ENCODE measurements at places on chromosomes 11 and 22.
A peak's percentile ranks its signal among the peaks of the same experiment; 100 is the strongest.

- no peak for DNase-seq
These were observed 205.0 kb downstream of the CWF19L2 start for GRCh38 chr11:107252429-107253161.

- no peak for DNase-seq
These were observed 156.4 kb downstream of the FAM181B start for GRCh38 chr11:82577246-82577645.

DNA sequence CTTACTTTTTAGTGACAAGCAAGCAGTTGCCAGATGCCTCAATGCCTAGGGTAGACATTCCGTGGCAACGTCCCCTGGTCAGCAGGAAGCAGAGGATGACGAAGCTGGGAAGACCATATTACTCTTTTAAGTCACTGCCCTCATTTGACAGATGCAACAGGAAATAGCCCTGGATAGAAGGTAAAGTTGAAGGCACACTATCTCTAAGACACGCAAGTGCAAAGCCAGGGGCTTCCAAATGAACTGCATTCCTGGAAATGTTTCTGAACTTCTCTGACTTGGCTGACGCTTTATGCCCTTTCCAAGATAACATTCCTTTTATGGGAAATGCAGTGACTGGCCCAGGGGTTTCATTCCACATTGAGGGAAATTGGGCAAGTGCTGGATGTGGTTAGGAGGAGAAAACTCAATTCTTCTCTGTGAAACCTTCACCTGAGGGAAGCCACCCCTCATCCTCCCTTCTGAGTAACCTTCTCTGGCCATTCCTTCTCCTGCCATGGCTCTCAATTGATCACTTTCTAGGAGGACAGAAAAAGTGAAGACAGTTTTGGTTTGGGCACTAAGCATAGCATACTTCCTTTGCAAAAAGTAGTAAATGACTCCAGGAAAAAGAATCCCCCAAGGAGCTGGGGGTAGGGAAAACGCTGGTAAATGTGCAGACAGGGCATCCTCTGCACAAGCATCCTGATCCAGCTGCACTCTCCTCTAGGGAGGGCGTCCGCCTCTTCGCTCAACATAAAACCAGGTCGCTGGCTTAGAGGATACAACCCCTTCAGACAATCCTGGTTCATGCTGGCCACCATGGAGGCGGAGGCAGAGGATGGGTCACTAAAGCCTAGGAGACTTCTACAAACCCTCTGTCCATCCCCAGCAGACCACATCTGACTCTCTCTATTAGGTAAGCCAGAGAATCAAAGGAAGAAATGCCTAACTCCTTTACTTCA, 14.5 kb downstream of the PCSK7 start:
- no peak for DNase-seq

DNA sequence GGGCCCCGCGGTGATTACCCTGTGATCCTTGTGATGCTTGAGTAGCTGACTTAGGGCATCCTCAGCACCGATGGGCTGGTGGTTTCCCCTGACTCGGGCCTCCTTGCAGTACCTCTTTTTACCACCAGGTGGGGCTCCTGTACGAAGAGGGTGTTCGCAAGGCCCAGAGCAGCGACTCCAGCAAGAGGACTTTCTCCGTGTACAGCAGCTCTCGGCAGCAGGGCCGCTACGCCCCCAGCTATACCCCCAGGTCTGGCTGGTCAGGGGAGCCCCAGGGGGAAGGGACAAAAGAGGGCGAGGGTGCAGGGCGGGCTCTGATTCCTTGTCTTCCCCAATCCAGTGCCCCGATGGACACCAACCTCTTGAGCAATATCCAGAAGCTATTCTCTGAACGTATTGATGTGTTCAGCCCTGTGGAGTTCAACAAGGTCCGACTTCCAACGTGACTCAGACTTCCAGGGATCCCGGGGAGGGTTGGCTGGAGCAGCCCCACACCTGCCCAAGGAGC, 1.3 kb upstream of the TM7SF2 start:
- peak; percentile 81 for DNase-seq

DNA sequence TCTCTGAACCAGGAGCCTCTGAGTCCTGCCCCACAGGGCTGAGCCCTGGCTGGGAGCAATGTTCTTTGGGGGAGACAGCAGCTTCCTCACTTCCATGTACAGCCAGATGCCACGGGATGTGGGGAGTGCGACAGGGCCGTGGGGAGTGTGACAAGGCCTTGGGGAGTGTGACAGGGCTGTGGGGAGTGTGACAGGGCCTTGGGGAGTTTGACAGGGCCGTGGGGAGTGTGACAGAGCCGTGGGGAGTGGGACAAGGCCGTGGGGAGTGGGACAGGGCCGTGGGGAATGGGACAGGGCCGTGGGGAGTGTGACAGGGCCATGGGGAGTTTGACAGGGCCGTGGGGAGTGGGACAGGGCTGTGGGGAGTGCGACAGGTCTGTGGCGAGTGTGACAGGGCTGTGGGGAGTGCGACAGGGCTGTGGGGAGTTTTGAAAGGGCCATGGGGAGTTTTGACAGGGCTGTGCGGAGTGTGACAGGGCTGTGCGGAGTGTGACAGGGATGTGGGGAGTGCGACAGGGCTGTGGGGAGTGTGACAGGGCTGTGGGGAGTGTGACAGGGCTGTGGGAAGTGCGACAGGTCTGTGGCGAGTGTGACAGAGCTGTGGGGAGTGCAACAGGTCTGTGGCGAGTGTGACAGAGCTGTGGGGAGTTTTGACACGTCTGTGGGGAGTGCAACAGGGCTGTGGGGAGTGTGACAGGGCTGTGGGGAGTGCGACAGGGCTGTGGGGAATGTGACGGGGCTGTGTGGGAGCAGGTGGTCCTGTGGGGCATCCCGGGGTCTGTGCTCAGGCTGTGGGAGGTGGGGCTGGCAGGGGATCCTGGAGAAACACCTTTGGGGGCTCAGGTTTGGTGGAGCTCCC, 6.6 kb upstream of the KRTAP5-6 start:
- DNase-seq: no peak

- DNase-seq: no peak
These were observed 78.2 kb downstream of the KCNC1 start for GRCh38 chr11:17812865-17813187.

DNA sequence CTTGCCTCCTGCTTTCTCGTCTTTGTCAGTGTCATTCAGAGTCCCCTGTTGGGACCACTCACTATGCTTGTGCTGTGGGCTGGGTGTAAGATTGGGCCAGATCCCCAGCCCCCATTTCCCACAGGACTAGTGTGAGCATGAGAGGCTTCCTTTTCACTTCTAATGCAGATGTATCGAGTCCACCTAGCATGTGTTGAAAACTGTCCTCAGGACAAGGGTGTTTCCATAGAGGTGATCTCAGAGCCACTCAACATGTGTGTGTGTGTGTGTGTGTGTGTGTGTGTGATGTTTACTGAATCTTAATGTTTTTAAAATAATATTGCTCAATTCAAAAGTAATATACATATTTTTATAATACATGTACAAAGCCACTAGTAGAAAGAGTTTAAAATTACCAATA, 11.4 kb upstream of the CD44 start:
- no peak for DNase-seq

DNA sequence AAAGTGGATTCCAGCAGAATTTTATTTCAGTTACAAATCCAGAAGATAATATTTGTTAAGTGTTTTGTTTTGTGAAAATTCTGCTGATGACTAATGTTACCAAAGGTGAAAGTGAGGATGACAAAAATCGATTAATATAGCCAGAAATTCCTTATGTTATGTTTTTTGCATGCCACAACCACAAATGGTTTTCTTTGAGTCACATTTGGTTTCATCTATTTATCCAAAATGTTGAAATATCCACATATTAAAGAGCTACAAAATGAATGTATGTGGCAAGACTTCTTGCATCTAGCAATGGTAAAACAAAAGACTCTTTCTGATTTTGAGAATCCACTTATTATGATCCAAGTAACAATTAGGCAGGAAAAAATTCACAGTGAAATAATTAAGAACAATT, 150.1 kb upstream of the LRRC4C start:
- no peak for DNase-seq

- no peak for DNase-seq
These were observed 1.3 kb downstream of the ABTB2 start for GRCh38 chr11:34356576-34356912.

DNA sequence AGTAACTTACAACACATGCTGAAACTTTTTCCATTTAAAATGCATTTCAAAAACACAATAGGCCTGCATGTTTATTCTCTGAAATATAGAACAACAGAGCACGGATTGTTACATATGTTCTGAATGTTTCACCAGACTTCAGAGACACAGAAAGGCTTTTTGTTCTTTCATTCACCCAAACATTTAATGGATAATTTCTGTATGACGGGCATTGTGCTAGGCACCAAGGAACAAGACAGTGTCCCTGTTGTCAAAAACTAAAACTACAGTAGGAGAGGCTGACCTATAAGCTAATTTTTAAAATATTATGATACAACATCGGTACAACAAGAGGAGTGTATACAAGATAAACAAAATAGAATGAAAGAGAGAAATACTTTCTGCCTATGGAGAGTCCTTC, 81.9 kb upstream of the TEAD1 start:
- DNase-seq: no peak

DNA sequence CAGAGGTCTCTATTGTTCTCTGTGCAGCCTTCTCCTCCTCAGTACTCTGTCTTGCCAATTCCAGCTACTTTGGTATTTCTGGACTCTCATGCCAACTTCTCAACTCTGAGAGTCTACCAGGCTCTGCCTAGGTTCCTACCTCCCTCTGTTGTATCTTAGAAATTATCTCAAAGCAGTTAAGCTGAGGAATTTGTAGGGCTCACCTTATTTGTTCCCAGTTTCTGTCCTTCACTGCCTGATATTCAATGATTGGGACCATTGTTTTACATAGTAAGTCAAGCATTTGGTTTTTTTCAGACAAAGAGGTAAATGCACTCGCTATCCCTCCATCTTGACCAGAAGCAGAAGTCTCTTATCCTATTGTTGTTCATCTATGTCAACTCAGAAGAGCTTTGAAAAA, 205.0 kb upstream of the PGR start:
- no peak for DNase-seq

- no peak for DNase-seq
These were observed 25.0 kb downstream of the MED15 start for GRCh38 chr22:20532256-20532993.

DNA sequence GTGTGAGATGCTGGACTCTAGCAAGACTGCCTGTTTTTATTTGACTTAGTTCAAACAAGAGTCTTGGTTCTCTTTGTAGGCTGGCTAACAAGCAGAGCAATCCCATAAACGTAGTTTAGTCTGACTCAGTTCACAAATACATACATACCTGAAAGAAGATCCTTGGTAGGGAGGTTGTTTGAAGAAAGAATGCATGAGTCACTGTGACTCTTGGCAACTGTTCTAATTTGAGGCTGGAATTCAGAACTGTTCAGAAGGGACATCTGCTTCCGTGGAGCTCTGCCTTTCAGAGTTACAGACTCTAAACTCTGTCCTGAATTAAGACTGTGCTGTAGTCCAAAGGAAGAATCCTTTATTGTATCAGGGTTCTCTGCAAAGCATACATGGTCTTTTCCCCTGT, 32.2 kb downstream of the C2CD3 start:
- no peak for DNase-seq

DNA sequence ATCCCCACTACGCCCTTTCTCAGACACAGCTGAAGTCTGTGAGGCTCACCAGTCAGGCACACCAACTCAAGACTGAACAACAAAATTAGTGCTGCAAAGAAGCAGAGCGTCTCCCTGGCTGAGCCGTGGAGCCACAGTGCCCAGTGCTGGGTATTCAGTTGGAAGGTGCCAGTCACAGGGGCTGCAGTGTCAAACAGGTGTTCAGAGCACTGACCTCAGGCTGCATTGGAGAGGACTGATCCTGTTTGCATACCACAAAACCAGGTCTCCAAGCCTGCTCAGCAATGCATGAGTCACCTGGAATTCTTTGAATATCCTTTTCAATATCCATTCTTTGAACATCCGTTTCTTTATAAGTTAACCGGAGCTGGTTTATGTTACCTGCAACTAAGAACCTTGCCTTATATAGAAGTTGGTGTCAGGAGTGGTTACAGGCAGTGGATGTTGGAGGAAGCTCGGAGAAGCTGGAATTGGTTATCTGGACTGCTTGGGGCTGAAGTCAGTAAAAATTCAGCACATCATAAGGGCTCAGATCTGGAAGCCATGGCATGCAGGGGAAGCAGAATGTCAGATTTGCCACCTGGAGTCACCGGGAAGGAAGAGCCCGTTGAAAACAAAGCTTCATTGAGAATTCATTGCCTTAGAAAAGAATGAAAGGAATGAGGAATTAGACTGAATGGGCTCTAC, 30.3 kb downstream of the PDGFB start:
- no peak for DNase-seq

DNA sequence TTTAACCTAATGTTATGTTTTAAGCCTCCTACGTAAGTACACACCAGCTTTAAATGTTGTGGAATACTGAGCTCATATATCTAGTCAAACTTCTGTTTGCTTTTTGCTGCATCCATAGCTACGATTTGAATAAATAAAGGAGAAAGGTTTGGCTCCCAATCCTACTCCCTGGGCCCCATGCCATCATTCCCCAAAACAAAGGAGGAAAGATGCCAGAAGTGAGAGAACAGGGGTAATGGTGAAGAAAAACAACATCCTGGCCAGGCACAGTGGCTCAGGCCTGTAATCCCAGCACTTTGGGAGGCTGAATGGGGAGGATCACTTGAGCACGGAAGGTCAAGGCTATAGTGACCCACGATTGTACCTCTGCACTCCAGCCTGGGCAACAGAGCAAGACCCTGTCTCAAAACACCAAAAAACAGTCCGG, 26.5 kb downstream of the SCGB1A1 start:
- no peak for DNase-seq

GRCh38 chr22:30922151-30922611, 46.4 kb downstream of the MORC2 start:
- DNase-seq: peak; percentile 56

DNA sequence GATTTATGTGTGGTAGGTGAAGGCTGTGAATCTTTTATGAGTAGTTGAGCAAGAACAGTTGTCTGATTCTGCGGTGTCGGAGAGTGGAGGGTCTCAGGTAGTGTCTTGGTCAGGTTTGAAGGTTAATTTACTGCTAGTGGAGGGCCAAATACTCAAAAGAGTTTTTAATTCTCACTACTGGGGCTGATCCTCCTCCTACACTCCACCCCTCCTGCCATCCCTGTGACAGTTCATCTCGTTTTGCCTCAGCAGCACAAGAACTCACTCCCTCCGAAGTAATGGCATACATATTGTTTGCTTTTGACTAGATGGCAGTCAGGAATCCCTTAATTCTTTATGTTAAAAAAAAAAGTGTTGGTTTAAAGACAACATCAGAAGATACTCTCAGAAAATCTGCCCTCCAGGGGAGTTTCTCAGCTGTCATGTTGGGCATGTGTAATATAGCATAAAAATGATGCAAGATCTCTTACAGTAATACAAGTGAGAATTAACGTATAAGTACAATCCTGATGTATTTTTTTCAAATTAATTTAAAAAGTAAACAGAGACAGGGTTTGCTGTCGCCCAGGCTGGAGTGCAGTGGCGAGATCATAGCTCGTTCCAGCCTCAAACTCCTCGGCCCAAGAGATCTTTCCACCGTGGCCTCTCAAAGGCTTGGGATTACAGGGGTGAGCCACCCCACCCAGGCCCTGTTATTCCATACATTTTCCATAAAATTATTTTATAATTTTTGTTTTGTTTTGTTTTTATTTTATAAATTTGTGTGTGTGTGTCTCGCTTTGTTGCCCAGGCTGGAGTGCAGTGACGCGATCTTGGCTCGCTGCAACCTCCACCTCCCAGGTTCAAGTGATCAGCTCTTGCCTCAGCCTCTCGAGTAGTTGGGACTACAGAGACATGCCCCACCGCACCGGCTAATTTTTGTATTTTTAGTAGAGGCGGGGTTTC, 1.3 kb downstream of the FAR1 start:
- no peak for DNase-seq
